T-helper 2 cell (primary cell): ENCODE measurements at places on chromosomes 7 and 10.

GRCh38 chr10:97683556-97684367, 3.3 kb downstream of the AVPI1 start:
- no peak for DNase-seq

DNA sequence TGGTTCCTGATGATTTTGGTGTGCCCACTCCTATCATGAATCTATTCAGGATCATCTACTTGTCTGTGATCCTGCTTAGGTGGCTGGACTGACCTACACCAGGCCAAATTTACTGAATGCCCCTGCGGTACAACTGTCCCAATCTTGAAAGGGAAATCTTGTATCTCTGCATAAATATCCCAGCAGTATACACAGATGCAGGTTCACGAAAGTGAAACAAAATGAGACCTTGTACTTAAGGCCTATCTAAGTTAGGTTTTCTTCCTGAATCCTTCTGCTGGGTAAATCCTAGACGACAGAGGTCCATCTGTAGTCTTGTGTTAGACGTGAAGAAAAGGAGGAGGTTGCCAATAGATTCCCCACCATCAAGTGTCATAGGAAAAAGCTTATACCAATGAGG, 85.5 kb upstream of the NOBOX start:
- DNase-seq, result no peak

- DNase-seq, result no peak
These were observed 168.4 kb upstream of the KMT2E start for GRCh38 chr7:104845557-104845956.

DNA sequence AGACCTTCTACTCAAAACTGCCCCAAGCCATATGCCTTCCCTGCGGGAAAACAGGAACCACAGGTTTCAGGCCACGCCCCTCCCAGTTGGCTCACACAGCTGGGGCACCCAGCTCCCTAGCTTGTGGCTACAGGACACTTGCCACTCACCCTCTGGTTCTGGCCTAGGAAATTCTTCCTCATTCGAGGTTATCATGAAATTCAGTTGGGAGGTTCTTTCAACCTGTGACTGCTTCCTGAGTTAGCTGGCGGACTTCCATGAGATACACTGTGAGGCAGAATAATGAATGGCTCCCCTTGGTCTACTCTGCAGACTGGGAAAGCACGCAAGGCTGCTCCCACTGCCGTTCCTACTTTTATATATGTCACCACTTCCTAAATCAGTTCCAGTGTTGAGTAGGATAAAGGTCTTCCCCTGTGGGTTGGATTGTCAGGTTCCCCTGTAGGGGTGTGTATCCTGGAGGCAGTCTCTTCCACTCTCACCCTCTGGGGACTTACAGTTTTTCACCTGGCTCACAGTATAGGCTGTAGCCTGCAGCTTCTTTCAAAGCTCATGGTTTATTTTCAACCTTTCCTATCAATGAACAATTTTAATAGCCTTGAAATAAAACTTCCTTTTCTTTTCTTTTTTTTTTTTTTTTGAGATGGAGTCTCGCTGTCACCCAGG, 37.0 kb downstream of the GPR22 start:
- DNase-seq, result no peak

- DNase-seq, result no peak
These were observed 6.8 kb upstream of the GPR15LG start for GRCh38 chr10:84166620-84167288.

DNA sequence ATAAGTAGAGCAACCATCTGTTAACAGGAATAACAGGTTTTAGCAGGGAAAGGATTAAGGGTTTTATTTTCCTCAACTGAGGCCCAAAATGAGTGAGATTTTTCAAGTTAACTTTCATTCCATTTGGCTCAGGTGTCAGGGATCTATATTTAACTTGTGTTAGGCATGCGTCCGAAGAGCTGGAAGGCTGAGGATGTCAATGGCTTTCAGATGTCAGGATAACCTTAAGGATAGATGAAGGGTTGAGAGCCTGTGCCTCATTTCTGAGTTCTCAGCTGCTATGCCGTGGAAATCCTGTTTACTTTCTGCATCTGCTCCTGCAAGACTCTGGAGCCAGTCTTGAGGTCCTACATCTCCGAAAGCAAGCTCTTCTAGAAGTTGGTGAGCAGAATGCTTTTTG, 36.4 kb upstream of the CD36 start:
- DNase-seq, result no peak

DNA sequence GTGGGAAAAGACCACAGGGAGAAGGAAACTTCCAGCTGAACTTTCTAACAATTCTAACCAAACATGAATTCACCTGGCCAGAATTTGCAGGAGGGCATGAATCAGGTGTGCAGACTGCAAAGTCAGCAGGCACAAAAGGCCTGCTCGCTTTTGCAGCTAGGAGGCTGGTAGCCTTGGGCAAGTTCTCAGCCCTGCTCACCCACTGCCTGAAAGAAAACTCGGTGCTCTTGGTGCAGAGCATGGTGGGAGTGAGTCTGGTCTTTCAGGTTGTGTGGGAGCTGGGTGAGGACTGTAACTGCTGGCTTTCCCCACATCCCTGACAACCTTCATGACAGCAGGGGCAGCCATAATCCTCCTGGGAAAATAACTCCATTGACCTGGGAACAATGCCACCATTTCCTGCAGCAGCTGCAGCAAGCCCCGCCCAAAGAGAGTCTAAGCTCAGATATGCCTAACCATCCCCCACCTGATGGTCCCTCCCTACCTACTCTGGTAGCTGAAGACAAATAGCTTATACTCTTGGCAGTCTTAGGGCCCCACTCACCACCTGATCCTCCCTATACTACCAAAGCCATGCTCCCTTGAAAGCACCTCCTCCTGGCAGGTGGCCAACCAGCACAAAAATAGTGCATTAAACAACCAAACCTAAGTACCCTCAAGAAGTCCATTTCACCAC, 31.6 kb downstream of the ZNF117 start:
- no peak for DNase-seq

- no peak for DNase-seq
These were observed 19.1 kb downstream of the ADAM8 start for GRCh38 chr10:133257489-133258065.

DNA sequence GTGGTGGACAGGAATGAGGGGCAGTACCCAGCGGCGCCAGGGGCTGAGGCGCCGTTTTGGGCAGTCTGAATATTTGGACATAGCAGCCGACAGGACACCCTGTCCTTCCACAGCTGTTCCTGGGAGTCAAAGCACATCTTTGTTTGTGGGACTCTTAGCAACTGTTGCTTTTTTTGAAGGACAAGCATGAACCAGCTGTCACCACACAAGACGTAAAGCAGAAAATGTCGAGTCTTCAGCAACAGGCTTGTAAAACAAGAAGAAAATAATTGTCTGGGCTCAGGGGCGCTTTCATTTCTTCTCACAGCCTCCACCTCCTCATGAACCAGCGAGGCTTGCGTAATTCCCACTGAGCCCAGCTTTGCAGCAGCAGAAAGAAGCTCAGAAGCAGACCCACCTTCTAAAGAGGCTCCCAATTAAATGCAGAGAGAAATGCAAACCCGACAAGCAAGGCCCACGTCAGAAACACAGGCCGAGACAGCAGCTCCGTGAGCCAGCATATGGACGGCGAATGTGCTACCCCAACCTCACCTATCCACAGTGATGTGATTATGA, 68.9 kb upstream of the DNAAF5 start:
- DNase-seq, result no peak

DNA sequence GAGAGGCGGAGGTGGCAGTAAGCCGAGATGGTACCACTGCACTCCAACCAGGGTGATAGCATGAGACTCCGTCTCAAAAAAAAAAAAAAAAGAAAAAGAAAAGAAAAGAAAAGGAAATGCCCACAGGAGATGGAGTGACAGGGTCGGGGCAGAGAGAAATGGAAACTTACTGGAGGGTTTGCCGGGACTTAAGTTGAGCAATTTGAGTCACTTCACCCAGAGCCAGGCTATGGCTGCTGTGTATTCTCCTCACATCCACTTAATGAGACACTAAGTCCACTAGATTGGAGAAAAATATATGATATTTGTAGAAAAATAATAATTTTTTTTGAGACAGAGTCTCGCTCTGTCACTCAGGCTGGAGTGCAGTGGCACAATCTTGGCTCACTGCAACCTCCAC, 4.6 kb upstream of the PFKFB3 start:
- DNase-seq, result no peak

DNA sequence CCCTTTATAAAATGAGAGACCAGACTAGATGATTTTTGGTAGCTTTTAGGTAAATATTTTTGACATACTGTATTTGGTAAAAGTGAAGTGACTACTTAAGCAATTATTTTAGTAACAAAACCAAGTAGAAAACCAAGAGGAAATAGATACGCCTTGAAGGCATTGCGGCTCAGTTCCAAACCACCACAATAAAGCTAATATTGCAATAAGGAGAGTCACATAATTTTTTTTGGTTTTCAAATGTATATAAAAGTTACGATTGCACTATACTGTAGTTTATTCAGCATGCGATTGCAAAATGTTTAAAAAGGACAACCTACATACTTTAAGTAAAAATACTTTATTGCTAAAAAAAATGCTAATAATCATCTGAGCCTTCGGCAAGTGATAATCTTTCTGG, 581.7 kb upstream of the POT1 start:
- no peak for DNase-seq

DNA sequence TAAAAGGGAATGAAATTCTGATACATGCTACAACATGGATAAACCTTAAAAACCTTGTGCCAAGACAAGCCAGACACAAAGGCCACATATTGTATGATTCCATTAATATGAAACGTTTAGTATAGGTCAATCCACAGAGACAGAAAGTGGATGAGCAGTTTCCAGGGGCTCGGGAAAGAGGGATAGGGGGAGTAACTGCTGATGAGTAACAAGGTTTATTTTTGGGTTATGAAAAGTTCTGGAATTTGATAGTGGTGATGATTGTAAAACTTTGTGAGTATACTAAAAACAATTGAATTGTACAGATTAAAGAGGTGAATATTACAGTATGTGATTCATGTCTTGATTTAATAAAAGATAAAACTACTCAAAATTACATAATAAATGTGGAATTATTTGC, 19.1 kb upstream of the SLC13A1 start:
- DNase-seq, result no peak
